ENCODE measurements at places on chromosomes 16 and 17. TPM values are rescaled to one million over a fixed set of nuclear protein-coding genes. Genes with fewer than 3 reads are reported as not detected.

AANAT gene
- total RNA-seq, result not detected

KRT36 gene
- total RNA-seq, result not detected

BCL6B gene
- not detected for total RNA-seq

TGFB1I1 gene
- total RNA-seq, result 25.4 TPM

NGFR gene
- 44.7 TPM for total RNA-seq

LPO gene
- total RNA-seq, result not detected

BAIAP3 gene
- total RNA-seq, result 3.6 TPM

GPRC5C gene
- not detected for total RNA-seq

KRT27 gene
- total RNA-seq, result not detected

TPPP3 gene
- 67.0 TPM for total RNA-seq

RAB26 gene
- total RNA-seq, result 1.9 TPM

TENT4B gene
- total RNA-seq, result 15.8 TPM

RAB40C gene
- total RNA-seq, result 17.2 TPM

PRAC2 gene
- not detected for total RNA-seq

TAT gene
- not detected for total RNA-seq

METTL22 gene
- 38.9 TPM for total RNA-seq

SLFN13 gene
- 0.37 TPM for total RNA-seq

GPR179 gene
- 0.05 TPM for total RNA-seq

PYDC1 gene
- total RNA-seq, result not detected

KRTAP1-5 gene
- total RNA-seq, result 0.19 TPM

MEIOC gene
- total RNA-seq, result 0.11 TPM

GABARAP gene
- total RNA-seq, result 315 TPM

VTN gene
- total RNA-seq, result 0.21 TPM

SRP68 gene
- 41.7 TPM for total RNA-seq

TBKBP1 gene
- 18.0 TPM for total RNA-seq

PIK3R6 gene
- not detected for total RNA-seq

TBC1D3 gene
- total RNA-seq, result not detected

FSCN2 gene
- total RNA-seq, result 3.0 TPM

CSH2 gene
- total RNA-seq, result not detected

CHCT1 gene
- not detected for total RNA-seq

TUBG2 gene
- total RNA-seq, result 16.7 TPM

TLCD2 gene
- 1.7 TPM for total RNA-seq

ZSCAN10 gene
- total RNA-seq, result not detected

ABR gene
- total RNA-seq, result 45.8 TPM

SLC5A10 gene
- total RNA-seq, result not detected

PRKCB gene
- not detected for total RNA-seq

ABCC6 gene
- total RNA-seq, result 0.43 TPM

QPRT gene
- total RNA-seq, result 20.7 TPM

GRIN2A gene
- not detected for total RNA-seq

CNTD1 gene
- not detected for total RNA-seq

VMO1 gene
- not detected for total RNA-seq

LGALS9B gene
- not detected for total RNA-seq

SEPTIN12 gene
- not detected for total RNA-seq

KRT31 gene
- 0.86 TPM for total RNA-seq

ORC6 gene
- total RNA-seq, result 2.4 TPM

NEUROD2 gene
- 0.05 TPM for total RNA-seq

GLP2R gene
- not detected for total RNA-seq

KCNG4 gene
- total RNA-seq, result 0.05 TPM

TEX19 gene
- 0.80 TPM for total RNA-seq

TERB1 gene
- total RNA-seq, result not detected

ITGA2B gene
- total RNA-seq, result 0.10 TPM

CDRT15 gene
- total RNA-seq, result not detected
